ENCODE measurements at places on chromosomes 6 and 20.

GRCh38 chr6:79385893-79386292 lies 151.3 kb downstream of the LCA5 start:
- DNase-seq, result no peak

DNA sequence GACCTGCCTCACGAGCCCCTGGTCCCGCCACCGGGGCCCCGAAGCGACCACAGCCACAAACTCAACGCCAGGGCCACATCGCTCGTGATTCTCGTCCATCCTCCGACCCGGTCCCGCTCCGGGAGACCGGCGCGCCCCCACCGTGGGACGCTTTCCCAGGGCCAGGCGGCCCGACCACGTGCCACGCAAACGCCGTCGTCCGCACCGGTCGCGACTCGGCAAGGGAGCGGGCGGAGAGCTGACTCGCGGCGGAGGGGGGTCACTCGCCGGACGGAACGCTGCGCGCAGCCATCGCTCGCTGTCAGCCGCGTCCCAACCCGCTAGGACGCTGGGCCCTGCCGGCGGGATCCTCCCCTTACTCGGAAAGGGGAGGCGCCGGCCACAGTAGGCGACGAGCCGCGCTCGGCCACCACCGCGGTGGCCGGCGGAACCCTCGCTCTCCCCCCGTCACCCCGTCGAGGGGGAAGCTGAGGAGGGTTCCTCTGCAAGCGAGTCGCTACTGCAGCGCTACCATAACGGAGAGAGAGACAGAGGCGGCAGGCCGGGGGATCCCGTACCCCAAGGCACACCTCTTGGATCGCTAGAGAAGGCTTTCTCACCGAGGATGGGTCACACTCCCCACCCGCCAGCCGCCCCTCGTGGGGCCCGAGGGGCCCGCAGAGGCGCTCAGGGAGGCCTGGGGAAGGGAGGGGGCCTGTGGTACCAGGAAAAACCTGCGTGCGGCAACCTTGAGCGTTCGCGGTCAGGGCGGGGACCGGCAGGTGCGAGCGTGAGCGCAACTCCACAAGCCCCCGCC lies 511.8 kb upstream of the ZNF337 start:
- no peak for DNase-seq

- DNase-seq, result no peak
Observed at GRCh38 chr6:98639089-98639635, 195.2 kb upstream of the POU3F2 start.

DNA sequence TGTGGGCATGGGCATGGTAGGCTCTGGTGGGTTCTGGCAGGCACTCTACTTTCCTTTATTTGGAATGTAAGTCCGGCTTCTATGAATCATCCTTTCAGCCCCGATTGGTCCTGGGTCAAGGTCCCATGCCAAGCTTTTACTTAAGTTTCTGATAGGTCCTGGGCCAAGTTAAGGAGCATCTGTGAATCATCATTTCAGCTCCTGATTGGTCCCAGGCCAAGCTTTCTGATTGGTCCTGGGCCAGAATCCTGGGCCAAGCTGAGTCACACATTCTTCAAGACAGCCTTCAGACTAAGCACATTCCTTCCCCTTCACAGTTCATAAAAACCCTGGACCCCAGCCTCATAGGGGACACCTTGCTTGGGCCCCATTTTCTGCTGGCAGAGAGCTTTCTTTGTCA lies 231.0 kb upstream of the EYS start:
- DNase-seq, result no peak
